CD4-positive, alpha-beta T cell treated with Interleukin-17A for 4 hours (primary cell): ENCODE measurements at places on chromosomes 5 and 9.

DNA sequence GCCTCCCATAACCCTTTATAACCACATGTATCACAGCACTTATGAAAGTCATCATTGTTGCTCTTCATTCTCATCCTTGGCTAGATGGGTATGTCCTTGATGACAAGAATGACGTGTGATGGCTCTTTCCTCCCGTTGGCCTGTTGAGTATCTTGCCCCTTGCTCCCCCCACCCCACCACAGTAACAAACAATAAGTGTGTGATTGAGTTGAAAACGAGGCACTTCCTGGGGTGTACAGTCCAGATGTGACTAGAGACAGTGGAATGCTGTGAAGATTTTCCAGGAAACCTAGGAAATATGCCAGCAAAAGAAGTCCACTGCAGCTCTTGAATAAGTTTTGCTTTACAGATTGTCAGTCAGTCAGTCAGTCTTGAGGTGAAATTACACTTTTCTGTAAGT, 262.5 kb downstream of the ELAVL2 start:
- DNase-seq: no peak

DNA sequence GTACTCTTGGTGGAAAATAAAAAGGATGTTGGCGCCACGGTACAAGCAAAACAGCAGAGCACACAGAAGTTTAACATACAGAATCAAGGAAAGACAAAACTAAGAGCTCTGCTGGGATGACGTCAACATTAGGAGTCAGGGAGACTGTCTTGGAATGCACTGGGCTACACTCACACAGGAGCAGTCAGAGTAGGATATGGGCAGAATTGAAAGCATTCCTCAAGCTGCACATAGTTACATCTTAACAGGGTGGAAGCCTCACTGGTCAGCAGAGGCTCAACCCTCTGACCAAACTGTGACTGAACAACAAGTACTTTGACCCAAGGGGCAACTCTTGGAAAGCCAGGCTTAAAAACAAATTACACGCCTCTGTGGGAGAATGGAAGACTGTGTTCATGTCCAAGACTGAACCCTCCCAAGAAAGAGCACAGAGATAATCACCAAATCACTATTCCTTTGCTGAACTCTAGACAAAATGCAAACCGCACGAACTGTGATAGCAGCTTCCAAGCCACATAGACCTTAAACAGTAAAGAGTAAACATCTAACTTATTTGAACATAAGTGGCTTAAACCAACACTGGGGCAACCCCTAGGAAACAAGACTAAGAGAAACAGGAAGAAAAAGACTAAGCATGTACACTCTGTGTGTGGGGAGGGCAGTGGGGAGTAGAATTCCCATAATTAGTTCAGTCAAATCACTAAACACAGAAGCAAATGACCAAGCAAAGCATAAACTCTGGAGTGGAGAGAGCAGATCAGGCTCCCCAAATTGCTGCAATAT, 772.7 kb downstream of the PRELID2 start:
- no peak for DNase-seq

GRCh38 chr5:131541762-131542161, 93.3 kb downstream of the RAPGEF6 start:
- no peak for DNase-seq

GRCh38 chr9:93181672-93182435, 2.1 kb upstream of the WNK2 start:
- no peak for DNase-seq

DNA sequence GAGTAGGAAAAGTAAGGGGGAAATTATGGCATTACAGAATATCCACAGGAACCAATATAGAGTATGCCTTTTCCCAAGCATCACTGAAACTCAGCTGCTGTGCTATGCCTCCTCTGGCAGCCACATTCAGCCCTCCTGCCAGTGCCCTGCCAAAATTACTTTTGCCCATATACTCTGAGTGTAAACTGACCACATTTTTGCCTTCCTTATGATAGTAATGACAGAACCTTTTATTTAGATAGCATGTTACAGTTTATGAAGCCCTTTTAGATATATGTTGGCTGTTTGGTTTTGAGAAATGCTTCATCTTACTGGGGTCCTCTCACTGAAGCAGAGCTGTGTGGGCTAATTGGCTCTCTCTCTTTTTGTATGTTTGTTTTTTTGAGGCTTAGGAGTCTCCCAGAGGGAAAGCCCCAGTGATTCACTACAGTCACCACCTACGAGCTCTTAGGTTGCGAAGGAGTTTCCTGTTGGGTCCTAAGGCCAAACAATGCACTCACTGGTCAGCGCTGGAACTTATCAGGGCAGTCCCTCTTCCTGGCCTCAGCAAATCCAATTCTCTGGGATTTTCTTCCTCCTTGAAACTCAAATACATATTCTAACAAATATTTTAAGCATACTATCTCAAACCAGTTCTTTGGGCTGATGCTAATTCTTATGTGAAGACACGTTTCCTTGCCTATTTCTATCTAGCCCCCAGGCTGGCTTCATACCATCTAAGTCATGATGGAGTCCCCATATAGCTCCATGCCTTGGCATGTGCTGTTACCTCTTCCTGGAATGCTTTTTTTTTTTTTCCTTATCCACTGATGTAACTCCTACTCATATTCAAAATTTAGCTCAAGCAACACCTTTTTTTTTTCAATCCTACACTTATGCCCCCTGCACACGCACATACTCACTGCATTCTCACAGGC, 3.7 kb downstream of the PHF24 start:
- DNase-seq: no peak

GRCh38 chr9:2209400-2209799, 194.3 kb downstream of the SMARCA2 start:
- no peak for DNase-seq

- DNase-seq: no peak
Measured at GRCh38 chr5:119651486-119651885, 22.1 kb downstream of the FAM170A start.

- no peak for DNase-seq
Measured at GRCh38 chr9:1469996-1470395, 419.8 kb downstream of the DMRT2 start.

DNA sequence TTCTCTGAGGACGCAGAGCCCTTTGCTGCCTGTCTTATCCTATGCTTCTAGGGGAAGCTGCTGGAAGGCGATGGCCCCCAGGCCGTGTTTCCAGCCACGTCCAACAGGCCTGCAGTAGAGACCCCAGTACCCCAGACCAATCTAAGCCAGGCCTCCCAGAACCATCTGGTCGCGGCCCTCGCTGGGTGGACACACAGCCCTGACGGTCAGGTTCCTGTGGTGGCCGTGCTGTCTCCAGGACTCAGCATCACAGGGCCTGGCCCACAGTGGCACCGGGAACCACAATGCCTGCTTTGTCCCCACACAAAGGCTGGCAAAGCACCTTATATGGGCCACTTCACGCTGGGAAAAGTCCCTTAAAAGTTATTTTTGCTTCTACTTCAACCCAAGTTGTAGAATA, 44.5 kb downstream of the SEMA4D start:
- no peak for DNase-seq

- DNase-seq: no peak
Measured at GRCh38 chr9:120944434-120944843, 17.8 kb upstream of the TRAF1 start.

DNA sequence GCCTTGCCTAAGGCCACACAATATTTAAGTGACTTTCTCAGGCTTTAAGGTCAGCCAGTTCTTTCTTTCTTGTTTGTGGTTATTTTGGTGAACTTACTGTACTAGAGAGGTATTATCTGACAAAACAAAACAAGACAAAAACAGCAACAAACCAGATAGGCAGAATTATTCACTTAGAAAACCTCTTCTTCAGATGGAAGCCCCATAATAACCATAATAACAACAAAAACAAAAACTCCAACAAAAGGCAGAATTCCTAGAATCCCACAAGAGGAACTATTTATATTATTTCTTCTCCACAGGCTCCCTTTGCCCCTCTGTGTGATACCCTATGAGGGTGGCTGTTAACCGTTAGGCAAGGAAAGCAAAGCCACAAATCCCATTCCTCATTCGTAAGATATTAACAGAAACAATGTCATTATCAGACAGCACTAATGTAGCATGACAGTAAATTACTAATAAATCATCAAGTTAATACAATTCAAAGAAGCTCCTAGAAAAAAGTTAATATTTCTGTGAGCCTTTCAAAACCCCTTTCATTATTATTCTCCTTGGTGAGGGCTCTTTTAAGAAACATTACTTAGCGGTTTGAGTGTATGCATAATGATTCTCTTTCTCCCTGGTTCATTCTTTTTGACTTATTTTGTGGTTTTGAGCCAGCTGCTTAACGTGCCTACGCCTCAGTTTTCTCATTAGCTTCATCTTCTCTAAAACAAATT, 274.9 kb downstream of the EFNA5 start:
- DNase-seq: no peak

GRCh38 chr5:54360925-54361662, 50.7 kb upstream of the ARL15 start:
- no peak for DNase-seq

DNA sequence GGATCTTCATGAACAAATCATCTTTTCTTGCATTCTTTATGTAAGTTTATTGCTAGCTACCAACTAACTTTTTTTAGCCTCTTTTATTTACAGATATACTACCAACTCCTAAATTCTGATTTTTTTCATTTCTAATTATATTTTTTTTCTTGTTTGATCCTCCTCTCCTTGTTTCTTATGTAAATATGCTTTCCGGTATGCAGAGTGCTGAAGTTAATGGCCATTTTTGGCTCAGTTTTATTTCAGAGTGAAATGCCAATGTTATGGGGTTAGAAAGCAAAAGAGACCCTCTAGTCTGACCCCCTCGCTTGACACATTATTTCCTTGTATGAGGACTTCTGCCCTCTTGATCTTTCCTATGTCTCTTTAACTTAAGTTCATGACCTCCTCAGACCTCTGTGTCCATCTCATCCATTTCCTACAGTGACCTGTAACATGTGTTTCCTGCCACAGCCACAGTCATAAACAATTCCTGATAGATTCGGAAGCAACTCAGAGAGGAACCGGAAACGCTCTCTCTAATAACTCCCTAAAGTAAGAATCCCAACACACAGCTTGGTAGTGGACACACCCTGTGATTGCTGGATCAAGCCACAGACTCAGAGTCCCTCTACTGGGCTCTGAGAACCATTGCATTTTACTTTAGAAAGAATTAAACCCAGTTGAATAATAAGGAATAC, 42.9 kb upstream of the AFAP1L1 start:
- no peak for DNase-seq

DNA sequence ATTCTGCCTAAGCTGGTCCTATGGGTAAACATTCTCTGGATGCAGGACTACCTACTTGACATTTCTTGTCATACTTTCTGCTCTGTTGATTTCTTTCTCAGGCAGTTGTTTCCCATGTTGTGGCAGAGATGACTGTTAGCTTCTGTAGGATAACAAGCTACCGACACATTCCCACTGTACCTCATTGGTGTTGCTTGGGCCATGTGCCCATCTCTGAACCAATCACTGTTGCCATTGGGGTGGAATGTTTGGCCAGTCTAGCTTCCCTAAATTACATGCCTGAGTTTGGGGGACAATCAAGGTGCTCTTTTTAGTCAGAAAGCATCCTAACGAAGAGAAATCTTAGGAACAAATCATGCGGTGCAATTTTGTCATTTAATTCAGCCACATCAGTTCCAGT, 212.0 kb downstream of the KDM4C start:
- DNase-seq: no peak

GRCh38 chr9:38424918-38425317, 664 bp upstream of the IGFBPL1 start:
- no peak for DNase-seq

DNA sequence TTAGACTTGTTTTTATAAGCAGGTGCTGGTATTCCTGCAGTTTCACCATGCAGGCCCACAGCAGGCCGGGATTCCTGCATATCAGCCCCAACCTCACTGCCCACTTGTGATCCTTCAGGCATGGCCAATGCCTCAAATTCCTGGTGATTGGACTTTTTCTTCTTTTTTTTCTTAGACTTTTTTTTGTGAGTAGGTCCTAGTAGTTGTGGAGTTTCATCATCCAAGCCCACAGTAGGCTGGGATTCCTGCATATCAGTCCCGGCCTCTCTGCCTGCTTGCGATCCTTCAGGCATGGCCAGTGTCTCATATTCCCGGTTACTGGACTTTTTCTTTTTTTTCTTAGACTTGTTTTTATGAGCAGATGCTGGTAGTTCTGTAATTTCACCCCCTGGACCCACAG, 4.8 kb downstream of the TTF1 start:
- DNase-seq: no peak

DNA sequence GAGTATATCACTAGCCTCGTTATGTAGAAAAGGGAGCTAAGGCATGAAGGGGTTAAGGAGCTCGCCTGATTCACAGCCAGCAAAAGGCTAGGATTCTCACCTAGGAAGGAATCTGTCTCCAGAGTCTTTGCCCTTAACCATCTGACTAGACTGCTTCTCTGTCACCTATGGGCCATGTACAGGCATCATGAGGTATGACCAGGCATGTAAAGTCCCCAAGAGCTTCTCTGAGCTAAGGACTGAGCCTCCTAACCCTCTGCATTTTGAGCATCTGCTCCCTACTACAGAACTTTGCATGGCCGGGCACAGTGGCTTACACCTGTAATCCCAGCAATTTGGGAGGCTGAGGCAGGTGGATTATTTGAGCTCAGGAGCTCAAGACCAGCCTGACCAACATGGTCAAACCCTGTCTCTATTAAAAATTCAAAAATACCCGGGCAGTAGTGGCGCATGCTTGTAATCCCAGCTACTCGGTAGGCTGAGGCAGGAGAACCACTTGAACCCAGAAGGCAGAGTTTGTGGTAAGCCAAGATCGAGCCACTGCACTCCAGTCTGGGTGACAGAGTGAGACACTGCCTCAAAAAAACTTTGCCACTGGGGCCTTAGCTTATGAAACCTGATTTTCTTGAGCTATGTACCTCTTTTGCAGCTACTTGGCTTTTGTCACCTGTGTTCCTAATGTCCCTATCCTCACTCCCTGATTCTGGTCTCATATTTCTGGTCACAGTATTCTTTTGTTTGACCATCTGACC, 33.2 kb upstream of the IL7R start:
- DNase-seq: peak; percentile 46

DNA sequence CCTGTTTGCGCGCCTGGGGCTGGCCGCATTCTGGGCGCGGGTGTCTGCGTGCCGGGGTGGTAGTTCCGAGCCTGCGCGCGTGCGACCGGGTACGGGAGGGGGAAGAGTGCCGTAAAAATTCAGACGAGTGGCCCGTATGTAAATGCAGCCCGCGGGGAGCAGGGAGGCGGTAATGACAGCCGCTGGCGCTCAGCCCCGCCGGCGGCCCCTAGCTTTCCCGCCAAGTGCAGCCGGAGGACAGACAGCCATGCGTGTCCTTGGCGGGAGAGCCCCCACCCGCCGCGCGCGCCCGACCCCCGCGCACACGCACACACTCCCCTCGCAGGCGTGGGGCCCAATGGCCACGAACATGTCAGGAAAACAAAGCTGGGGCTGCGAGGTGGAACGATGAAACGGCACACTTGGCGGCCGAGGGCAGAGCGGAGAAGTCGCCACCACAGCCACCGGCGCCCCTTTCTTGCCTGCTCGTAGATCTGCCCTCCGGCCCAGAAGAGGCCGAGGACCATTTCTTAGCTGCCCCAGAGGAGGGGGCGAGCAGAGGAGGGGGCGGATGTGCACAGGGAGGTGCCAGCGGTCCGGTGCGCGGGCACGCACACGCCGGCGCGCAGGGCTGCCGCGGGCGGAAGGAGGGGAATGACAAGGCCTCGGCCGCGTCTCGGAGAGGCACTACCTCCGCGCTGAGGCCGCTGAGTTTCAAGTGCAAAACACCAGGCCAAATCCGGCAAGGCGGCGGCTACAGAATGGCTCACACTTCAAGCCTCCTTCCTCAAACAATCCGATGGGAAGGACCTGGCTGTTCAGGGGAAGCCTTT, 208.4 kb downstream of the MEF2C start:
- DNase-seq: no peak

GRCh38 chr5:138369261-138369660, 16.8 kb downstream of the KDM3B start:
- no peak for DNase-seq

GRCh38 chr5:62737766-62738165, 159.1 kb downstream of the LRRC70 start:
- DNase-seq: no peak

- no peak for DNase-seq
Measured at GRCh38 chr5:72487177-72487576, 20.0 kb downstream of the ZNF366 start.
